ENCODE measurements at places on chromosomes 16 and 17.
A peak's percentile ranks its signal among the peaks of the same experiment; 100 is the strongest.

GRCh38 chr17:66547151-66547865 lies 244.9 kb downstream of the PRKCA start:
- H3K4me1 ChIP-seq, result peaks cover 8% of the 10 kb centered on the region
- H3K36me3 ChIP-seq, result no peaks in the 10 kb centered on the region
- no peaks in the 10 kb centered on the region for H3K27me3 ChIP-seq
- H3K4me3 ChIP-seq, result no peak overlapping the region

DNA sequence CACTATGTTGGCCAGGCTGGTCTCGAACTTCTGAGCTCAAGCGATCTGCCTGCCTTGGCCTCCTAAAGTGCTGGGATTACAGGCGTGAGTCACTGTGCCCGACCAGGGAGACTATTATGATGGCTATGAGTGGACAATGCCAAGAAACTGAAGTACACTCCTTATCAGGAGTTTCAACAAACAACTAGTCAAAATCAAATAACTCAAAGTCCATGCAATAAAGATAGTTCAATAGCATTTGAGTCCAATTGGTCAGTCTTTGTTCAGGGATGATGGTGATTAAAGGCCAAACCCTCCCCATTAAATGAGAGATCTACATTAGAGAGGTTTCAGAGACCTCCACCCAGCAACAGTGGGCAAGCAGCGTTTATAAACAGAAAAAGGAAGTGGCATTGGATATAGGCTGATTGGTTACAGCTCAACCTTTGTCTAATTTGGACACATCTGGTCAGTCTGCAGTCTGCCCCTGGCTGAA lies 8.0 kb downstream of the CHST5 start:
- no peaks in the 10 kb centered on the region for H3K36me3 ChIP-seq
- H3K27me3 ChIP-seq, result no peaks in the 10 kb centered on the region
- H3K4me1 ChIP-seq, result no peaks in the 10 kb centered on the region
- no peak for DNase-seq
- no peak overlapping the region for H3K4me3 ChIP-seq

DNA sequence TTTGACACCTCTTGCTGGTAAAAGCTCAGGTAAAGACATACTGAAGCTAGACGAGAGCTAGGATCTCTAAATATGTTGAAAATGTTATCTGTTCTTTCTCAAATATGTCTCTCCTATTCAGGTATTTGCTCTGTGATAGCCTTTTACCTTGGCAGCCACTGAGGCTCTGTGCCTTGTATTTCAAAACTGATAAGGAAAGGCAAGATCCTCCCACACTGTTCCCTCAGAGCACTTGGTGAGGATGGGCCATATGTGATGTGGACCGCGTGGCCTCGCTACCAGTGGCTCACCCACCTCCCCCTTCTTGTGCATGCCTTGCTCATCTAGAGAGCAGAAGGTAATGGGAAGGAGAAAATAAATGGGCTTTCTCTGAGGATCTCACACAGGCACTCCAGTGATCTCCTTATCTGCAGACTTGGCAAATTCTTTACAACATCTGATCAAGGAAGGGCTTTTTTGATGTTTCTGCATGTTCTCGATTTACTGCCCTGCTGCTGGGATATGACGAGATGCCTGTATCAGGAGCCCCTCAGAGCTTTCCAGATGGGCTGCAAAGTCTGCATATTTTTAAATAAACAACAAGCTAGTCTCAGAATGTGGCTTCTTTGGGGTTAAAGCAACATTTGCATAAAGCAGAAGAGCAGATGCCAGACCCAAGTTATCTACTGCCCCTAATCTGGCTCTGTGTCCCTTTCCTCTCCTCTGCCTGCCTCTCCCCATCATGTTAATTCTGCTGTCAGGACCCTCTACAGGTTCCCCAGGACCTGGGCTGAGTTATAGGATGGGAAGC lies 16.9 kb downstream of the HOXB1 start:
- no peaks in the 10 kb centered on the region for H3K36me3 ChIP-seq
- no peak overlapping the region for H3K4me3 ChIP-seq
- H3K4me1 ChIP-seq, result peaks cover 16% of the 10 kb centered on the region
- H3K27me3 ChIP-seq, result no peaks in the 10 kb centered on the region

DNA sequence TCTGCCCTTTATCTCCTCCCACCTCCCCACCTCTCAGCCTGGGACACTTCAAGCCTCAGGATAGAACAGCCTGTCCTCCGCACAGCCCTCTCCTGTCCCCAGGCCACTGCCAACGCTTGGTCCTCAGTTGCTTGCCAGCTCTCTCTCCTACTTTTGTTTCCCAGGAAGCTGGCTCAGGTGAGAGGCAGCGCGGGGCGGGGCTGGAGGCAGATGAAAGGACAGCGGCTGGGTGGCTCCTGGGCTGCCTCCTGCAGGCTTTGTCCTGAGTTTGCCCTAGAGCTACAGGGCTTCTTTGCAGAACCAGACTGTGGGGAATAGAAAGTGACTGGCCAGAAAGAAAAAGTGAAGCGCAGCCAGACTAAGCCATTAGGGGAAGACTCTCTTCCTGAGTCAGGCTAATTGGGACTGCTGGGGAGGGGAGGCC lies 48.2 kb upstream of the CDC42EP4 start:
- DNase-seq, result no peak
- no peaks in the 10 kb centered on the region for H3K27me3 ChIP-seq
- H3K4me1 ChIP-seq, result no peaks in the 10 kb centered on the region
- no peak overlapping the region for H3K4me3 ChIP-seq
- no peaks in the 10 kb centered on the region for H3K36me3 ChIP-seq

DNA sequence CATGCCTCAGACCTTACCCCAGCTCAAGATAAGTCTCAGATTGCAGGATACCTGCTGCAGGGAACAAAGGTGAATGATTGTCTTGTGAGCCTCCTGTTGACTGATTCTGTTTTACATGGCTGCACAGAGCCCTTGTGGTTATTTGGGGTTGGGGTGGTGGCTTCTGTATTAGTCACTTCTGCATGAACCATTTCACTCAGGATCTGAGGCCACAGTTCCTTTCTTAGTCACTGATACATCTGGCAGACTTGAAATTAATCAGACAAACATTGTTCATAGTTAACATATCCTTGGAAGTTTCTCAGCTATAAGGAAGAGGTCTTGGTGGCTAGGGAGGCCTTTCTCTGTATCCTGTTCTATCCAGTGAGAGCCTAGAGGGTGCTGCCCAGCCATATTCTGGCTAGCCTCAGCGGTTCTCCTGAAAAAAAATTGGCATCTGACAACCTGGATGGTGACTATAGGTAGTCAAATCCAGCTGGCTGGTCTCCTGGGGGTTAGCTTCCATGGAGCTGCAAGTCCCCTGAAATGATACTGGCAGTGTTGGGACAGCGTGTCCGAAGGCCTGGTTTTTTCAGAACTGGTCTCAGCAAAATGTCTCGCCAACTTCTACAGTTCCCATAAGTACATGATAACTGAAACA lies 8.4 kb upstream of the PLK1 start:
- H3K27ac ChIP-seq, result no peak overlapping the region
- H3K27me3 ChIP-seq, result no peaks in the 10 kb centered on the region
- no peak overlapping the region for H3K4me3 ChIP-seq
- peaks cover 3% of the 10 kb centered on the region for H3K36me3 ChIP-seq
- no peak for DNase-seq

GRCh38 chr17:7842380-7843256 lies 8.6 kb downstream of the KDM6B start:
- DNase-seq, result peak; percentile 87
- no peaks in the 10 kb centered on the region for H3K27me3 ChIP-seq
- H3K4me3 ChIP-seq, result peak overlapping the region; percentile 80
- H3K4me1 ChIP-seq, result peaks cover 69% of the 10 kb centered on the region

- DNase-seq, result no peak
- no peaks in the 10 kb centered on the region for H3K4me1 ChIP-seq
- H3K4me3 ChIP-seq, result no peak overlapping the region
These were observed 4.8 kb upstream of the KRT31 start for GRCh38 chr17:41402161-41402560.

DNA sequence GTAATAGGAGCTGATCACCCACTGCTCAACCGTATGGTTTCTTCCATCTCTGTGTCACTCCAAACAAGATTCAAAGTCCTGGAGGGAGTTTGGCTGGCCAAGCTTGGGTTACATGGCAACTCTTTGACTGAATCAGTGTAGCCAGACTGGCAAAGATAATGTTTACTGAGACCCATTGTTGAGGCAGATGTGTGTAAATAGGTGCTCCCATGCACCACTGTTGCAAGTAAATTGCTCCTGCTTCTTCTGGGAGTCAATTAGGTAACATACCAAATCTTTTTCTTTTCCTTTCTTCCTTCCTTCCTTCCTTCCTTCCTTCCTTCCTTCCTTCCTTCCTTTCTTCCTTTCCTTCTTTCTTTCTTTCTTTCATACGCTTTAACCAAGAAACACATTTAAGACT lies 86.3 kb upstream of the DHX40 start:
- no peaks in the 10 kb centered on the region for H3K36me3 ChIP-seq
- no peaks in the 10 kb centered on the region for H3K27me3 ChIP-seq
- no peaks in the 10 kb centered on the region for H3K4me1 ChIP-seq
- no peak for DNase-seq

DNA sequence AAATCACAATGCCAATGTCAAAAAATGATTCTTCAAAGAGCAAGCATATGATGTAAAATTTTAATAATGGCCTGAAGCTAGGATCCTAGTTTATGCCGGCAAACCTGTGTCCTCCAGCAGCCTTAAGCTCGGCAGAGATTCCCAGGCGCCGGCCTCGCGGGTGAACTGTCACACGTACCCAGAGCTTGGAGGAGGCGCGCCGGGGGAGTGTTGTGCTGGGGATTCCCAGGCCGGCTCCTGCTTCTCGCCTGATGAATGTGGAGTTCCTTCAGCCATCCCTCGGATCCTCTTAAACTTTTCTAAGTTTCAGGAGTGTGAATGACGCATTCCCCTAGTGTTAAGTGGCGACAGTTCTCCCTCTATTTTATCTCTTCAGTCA lies 19.1 kb upstream of the NTN1 start:
- no peak overlapping the region for H3K27ac ChIP-seq
- H3K36me3 ChIP-seq, result no peaks in the 10 kb centered on the region
- no peak overlapping the region for H3K4me3 ChIP-seq
- DNase-seq, result no peak
- peaks cover 72% of the 10 kb centered on the region for H3K27me3 ChIP-seq

DNA sequence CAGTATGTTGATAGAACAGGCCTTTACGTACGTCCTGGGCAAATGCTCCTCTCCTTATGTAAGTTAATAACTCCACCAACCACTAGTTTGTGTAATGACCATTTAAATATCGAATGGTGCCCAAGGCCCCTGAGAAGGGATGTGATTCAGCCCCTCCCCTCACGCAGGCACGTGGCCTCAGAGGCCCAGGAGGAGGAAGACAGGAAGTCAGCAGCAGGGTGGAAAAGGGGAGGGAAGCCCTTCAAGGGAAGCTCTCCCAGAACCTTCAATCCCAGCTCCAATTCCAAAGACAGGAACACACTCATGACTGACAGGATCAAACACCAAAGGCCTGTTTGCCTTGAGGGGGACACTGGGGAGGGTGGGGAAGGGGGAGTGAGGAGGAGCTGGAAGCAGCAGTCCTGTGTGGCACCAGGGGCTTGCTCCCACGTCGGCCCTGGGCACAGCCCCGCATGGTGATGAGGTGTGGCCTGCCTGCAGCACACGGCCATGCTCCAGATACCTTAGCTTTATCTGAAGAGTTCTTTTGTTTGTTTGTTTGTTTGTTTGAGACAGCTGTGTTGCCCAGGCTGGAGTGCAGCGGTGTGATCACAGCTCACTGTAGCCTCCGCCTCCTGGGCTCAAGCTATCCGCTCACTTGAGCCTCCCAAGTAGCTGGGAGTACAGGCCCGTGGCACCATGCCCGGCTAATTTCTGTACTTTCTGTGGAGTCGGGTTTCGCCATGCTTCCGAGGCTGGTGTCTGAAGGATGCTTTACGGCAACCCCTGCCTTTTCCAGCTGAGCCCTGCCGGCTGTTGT lies 105.0 kb downstream of the ZNF778 start:
- H3K27me3 ChIP-seq, result no peaks in the 10 kb centered on the region
- H3K36me3 ChIP-seq, result peaks cover 4% of the 10 kb centered on the region
- H3K4me3 ChIP-seq, result no peak overlapping the region

DNA sequence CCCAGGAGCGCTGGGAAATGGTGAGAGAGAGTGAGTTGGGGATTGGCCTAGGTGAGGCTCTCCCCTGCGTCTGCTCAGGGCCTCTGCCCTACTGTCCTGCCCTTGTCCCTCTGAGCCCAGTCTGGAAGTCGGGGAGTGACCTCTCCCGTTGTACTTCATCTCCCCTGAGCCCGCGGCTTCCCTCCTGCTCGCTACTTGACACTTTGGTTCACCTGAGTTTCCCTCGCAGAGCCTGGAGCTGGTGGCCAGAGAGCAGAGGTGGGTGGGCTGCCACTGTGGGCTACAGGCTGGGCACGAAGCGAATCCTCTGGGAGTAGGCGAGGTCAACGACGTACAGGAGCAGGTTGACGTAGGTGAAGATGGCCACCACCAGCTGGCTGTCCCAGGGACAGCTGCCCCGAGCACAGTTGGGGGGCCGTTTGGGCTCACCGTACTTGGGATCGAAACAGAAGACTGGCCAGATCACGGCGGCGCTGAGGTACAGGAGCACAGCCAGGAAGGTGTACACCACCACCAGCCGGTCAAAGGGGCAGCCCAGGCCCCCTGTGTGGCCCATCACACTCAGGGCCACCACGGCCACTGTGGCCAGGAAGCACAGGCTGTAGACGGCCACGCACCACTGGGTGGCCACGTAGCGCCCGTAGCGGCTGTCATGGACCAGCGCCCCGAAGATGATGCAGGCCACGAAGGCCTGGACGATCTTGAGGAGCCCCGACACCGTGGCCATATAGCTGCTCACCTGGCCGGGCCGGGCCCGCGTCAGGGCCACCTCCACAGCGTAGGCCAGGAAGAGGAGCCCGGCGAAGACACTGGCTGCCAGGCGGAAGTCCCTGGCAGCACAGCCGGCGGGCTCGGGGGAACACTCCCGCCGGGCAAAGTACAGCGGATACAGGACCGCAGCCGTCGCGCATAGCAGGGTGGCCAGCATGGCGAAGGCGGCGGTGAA lies 3.7 kb upstream of the PYCR1 start:
- H3K4me3 ChIP-seq, result no peak overlapping the region
- DNase-seq, result no peak
- no peaks in the 10 kb centered on the region for H3K4me1 ChIP-seq
- H3K27ac ChIP-seq, result no peak overlapping the region

- no peak for DNase-seq
- no peak overlapping the region for H3K27ac ChIP-seq
- H3K36me3 ChIP-seq, result no peaks in the 10 kb centered on the region
These were observed 151.1 kb upstream of the NOL11 start for GRCh38 chr17:67566656-67567055.

DNA sequence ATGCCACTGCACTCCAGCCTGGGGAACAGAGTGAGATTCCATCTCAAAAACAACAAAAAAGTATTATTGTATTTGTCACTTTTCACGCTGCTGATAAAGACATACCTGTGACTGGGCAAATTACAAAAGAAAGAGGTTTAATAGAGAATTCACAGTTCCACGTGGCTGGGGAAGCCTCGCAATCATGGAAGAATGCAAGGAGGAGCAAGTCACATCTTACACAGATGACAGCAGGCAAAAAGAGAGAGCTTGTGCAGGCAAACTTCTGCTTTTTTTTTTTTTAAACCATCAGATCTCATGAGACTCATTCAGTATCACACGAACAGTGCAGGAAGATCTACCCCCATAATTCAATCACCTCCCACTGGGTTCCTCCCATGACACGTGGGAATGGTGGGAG lies 41.5 kb upstream of the ETV4 start:
- H3K4me1 ChIP-seq, result no peaks in the 10 kb centered on the region
- H3K4me3 ChIP-seq, result no peak overlapping the region
- no peak overlapping the region for H3K27ac ChIP-seq
- no peak for DNase-seq
- H3K36me3 ChIP-seq, result no peaks in the 10 kb centered on the region
